T1000 (cell line): ENCODE measurements at places on chromosomes 11 and 22.

GRCh38 chr11:128399251-128400121 lies 187.9 kb downstream of the ETS1 start:
- DNase-seq, result no peak

DNA sequence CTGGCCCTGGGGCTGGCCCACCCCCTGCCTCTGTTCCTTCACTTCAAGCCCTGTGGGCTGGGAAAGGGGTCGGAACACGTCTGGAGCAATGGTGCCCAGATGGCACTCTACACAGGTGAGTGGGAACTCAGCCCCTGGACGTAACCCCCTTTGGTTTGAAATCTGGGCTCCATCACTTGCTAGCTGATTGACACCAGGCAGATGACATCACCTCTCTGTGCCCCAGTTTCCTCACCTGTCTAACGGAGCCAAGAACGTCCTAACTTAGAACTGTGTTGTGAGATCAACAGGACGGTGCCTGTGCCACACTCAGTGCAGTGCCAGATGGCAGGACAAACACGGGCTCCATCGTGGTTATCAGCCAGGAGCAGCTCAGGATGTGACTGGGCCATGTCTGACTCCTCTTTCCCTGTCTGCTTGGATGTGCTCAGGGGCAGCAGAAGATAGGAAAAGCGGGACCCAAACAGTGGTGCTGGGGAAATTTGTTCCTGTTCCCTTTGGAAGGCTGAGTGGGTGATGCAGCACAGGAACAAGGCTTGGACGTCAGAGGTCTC lies 24.4 kb downstream of the NPTXR start:
- DNase-seq, result no peak

DNA sequence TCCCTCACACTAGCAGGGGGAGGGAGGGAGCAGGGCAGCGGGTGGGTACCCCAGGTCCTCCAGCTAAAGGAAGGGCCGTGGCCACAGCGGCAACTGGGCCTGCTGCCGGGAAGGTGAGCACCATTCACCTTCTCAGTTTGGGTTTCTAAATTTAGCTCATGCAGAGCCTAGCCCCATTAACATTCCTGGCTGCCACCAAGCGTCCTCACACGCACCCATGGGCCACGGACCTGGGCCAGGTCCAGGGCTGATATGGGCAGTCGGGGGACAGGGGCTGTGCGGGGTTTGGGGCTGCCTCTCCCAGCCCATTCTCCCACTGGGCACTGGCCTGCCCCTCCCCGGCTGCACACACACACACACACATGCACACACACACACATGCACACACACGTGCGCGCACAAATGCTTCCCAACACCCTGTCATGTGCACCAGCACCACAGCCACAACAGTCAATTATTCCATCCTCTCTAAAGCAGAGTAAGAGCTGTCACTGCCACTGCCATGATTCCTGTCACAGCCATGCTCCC lies 28.7 kb downstream of the SYT7 start:
- DNase-seq, result no peak

- DNase-seq, result no peak
Observed at GRCh38 chr11:110958216-110958615, 246.0 kb upstream of the ARHGAP20 start.

- DNase-seq, result no peak
Observed at GRCh38 chr11:14137284-14137683, 174.8 kb downstream of the SPON1 start.

DNA sequence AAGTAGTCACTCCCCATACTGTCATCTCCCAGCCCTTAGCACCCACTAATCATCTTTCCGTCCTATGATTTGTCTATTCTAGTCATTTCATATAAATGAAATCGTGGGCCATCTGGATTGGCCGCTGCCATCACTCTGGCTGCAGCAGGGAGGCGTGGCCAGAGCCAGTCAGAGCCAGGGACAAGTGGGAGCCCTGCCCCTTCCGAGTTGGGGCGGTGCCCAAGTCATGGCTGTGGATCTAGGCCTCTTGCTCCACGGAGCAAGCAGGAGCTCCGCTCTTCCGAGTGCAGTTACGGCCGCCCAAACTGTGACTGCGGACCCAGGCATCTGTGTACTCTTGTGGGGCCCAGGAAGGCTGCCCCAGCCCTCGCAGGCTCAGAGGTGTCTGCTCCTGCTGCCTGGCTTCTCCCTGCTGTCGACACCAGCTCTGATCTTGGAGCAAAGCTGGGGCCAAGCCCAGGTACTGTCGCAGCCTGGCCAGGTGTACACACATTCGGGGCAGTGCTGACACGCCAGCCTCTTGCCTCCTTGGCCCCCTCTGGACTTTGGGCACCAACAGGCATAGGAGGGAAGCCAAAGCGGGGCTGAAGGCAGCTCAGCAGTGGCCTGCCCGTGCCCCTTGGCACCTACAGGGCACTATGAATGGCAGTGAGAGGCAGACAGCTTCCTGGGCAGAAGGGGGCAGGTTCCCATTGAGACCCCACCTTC lies 8.4 kb downstream of the MRPL48 start:
- DNase-seq, result no peak
